ENCODE measurements at places on chromosomes 2 and 18.

GRCh38 chr2:232061265-232061664 is 99.8 kb downstream of the DIS3L2 start:
- no peak for DNase-seq

GRCh38 chr2:216960671-216961268 is 100.9 kb upstream of the TNP1 start:
- no peak for DNase-seq

DNA sequence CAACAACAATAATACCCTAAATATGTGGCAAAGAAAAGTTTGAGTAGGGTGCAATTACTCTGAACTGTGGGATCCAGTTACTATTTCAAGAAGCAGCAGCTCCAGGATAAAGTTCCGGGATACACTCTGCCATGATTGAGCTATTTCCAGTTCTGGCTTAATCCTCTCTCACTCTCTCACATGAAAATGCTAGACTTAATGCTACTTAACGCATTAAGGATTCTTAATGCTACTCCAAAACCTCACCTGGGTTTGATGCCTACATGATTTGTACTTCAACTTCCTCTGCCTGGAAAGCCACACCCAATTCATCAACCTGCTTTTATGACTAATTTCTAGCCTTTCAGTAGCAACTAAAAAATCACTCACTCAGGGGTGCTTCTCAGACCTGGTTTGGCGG is 151.1 kb upstream of the HNMT start:
- no peak for DNase-seq

GRCh38 chr2:152483276-152484063 is 148.5 kb downstream of the FMNL2 start:
- DNase-seq, result no peak

- no peak for DNase-seq
Observed at GRCh38 chr2:69946351-69947324, 14.8 kb downstream of the ASPRV1 start.

GRCh38 chr2:104854498-104855220 is 744 bp downstream of the POU3F3 start:
- no peak for DNase-seq

DNA sequence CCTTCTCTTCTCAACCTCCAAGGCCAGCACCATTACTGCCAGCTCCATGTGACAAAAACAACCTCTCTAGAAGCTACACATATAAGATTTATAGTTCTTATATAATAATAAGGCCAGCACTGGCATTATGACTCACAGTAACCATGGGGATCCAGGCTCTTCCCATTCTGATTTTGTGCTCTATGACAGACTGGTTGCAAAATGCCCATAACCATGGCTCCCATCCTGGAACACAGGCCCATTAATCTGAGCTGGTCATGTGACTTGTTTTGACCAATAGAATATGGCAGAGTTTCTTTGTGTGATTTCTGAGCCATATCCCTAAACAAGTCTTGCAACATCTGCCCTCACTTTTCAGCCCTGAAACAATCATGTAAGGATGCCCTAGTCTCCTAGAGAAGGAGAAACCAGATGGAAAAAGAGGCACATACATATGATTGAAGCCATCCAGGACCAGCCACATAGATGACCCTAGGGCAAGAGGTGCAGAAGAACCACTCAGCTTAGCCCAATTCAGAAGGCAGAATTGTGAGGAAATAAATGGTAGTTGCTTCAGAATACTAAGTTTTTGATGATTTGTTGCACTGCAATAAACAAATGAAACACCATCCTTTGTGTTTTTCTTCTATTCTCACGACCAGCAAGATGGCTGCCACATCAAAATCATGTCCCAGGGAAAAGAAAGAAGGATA is 173.9 kb downstream of the SUCLG1 start:
- DNase-seq, result no peak

DNA sequence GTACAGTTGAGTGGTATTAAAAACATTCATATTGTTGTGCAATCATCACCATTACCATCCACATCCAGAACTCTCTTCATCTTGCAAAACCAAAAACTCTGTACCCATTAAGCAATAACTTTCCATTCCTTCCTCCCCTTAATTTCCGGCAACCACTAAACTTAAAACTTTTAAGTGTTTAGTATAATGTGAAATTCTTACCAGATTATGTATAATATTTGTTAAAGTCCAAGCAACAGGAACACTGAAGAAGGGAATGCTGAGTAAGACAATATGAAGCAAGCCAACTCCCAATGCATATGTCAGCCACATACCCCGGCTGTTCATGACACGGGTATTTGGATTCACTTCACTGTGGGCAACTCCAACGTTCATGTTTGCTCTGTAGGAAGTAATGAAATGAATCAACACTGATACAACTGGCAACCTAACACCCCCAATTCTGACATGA is 1.9 kb downstream of the ORMDL1 start:
- no peak for DNase-seq

GRCh38 chr2:114049826-114050225 is 159.9 kb downstream of the ACTR3 start:
- no peak for DNase-seq

DNA sequence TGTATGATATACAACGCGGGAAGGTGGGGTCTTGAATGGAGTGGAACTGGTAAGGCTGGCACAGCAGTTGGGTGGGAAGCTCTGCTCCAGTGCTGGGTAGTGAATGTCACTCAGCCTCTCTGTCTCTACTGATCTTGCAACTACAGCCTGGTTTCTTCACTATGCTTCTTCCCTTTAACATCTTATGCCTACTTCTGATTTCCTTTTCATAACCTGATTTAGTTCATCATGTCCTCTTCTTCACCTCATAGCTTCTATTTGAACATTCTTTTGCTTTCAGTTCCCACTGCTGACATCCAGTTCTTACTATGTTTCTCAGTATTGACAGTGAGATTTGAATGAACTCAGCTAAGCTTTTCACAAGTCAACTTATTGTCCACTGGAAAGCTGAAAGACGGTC is 286.2 kb downstream of the ARL6IP6 start:
- DNase-seq, result no peak

GRCh38 chr18:8844721-8845148 is 139.4 kb downstream of the MTCL1 start:
- no peak for DNase-seq

DNA sequence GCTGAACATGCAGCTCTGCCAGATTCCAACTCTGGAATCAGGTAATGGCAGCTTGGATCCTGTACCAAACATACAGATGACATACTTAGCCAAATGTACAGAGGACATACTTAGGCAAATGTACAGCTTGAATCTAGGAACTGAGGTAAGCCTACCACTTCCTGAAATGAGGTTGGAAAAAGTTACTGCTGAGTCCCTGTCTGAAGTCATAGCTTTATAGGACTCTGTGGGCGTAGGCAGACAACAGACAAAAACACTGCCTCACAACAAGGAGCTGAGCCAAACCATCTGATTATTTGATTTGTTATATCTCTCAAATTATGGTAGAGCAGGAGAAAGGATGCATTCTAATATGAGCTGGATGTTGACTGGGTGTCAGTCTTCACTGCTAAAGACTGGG is 290.2 kb upstream of the TCF4 start:
- DNase-seq, result no peak

DNA sequence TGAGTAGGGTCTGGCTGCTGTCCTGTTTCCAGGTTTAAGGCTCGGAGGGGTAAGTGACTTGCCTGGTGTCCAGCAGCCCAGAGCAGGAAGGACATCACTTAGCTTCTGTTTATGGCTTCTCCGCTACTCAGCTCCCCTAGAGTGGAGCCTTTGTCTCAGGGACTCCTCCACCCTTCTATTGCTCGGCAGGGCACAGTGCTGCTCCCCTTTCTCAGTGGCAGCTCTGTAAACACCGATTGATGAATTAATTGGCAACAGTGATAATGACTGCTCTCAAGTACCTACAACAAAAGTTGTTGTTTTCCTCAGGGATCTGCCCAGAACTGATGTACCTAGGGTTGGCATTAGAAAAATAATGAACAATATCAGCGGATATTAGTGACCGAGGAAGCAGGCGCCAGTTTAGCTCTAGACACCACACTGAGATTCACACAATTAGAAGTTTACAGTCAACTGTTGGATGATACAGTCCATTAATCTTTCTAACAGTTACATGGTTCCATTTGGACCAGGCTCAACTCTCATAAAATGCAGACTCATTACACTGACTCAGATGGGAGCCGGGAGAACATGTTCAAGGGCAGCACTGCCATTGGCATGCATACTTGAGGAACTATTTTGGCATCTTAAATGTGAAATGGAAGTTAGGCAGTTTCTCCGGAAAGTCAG is 265.7 kb downstream of the MTX2 start:
- no peak for DNase-seq

DNA sequence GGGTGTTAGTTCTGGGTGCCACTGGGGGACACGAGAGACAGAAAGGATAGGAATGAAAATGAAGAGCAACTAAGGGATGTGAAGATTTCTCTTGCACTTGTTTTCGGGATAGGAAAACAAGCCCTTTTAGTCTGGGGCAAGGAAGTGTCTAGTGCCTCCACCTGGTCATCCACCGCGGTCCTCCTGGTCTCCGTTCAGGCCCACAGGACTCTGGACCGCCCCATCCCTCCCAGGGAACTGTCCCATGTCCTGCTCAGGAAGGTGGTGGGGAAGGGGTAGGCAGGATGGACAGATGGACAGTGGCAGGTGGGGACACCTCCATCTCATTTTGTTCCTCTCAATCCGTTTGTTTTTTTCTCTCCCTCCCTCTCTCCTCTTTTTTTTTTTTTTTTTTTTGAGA is 45.9 kb downstream of the AGAP1 start:
- DNase-seq, result no peak

DNA sequence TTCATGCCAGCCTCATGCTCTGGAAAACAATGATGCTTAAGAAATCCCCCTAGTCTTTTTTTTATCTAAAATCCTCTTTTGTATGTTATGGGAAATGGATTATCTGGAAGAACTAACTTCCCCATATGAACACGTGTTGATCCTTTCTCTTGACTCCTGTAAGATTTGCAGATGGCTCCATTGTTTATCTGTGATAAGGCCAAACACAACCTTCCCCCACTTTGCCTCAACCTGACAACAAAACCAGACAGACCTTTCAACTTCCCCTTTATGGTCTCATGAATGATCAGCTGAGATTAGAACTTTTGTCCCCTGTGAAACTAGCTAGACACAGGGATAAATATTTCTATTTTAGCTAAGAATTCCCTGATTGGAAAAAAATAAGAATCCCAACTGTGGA is 828.0 kb upstream of the CDH2 start:
- DNase-seq, result no peak

- DNase-seq, result no peak
Observed at GRCh38 chr2:127170021-127170420, 50.1 kb downstream of the CYP27C1 start.

GRCh38 chr2:135679125-135679524 is 62.5 kb upstream of the UBXN4 start:
- no peak for DNase-seq

- DNase-seq, result no peak
Observed at GRCh38 chr2:151268085-151268484, 6.4 kb upstream of the RBM43 start.

DNA sequence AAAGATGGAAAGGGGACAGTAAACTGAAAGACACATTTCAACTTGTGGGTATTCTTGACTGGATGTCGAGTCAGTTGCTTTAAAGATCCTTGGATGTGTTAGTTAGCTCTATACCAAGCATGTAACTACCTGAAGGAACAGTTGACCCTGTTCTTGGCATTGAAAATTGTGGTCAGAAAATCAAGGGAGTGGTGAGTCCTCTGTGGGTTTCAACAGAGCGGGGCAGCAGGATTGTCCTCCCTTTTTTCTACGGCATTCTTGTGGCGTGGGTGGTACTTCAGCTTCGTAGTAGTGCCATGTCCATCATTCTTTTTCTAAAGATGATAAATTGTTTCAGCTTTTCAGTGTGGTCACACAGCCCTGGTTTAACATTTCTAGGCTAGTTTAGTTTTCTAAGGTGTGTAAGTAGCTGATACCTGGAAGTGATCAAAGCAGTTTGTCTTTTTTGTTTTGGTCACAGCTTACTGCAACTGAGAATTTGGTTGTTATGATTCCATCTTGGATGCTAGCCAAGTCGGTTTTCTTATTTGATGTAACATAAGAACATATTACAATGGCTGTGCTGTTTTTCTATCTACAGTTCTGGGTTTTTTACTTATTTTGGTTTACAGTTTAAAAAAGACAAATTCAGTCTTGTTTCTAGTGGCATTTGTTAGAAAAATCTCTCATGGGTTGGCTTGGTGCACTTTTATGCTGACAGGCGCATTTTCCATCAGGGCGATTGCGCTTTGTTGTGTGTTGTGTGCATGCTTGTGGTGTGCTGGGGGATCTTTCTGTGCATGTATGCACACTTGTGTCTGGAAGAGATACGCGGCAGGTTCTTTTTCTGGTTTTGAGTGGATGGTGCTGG is 84.7 kb downstream of the ZNF407 start:
- no peak for DNase-seq

DNA sequence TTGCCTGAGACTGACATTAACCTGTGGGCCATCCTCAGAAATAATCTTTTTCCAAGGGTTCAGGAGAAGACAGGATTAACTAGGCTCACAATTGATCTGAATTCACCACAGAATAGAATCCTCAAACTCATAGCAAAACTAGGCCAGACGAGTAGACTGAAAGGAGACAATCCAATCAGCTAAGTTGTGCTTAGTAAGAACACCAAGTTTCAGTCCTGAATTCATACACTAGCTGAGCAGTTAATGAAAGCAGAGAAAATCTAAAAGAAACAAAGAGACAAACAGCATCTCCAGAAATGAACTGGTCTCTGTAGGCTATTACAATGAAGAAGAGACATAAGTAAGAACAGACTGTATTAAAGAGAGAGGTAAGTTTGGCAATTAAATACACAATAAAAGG is 89.5 kb downstream of the GORASP2 start:
- no peak for DNase-seq

DNA sequence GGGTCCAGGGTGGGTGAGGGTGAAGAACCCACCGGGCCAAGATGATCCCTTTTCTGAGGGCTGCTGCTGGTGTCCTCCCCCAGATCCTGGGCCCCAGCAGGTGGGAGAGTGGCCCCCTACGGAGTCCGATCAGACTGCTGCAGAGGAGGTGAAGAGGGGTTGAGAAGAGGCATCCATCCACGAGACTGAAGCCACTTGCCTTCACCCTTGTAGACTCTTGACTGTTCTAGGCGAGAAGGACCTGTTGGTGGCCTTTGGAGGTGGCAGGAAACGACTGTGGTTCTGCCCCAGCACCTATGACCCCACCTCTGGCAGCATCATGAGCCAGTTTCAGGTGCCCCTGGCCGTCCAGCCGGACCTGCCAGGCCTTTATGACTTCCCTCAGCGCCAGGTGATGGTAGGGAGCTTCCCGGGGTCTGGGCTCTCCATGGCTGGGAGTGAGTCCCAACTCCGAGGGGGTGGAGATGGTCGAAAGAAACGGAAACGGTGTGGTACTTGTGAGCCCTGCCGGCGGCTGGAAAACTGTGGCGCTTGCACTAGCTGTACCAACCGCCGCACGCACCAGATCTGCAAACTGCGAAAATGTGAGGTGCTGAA is 1.5 kb downstream of the TET3 start:
- no peak for DNase-seq

DNA sequence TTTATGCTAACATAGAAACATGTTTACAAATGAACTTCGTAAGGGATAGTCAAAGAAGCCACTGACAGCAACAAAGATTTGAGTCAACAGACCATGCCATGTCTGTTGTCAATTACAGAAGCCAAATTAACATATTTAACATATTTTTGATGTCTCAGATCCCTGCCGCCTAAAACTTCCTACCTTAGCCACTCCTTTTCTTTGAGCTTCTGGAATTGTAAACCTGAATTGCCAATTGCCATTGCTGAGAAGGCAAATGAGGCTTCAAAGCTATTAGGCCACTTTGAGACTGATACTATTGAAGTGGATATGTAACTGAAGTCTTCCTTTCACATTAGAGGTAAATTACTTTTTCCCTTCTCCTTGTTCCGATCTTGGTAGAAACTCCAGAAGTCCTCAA is 66.0 kb upstream of the DSEL start:
- DNase-seq, result no peak

- DNase-seq, result no peak
Observed at GRCh38 chr18:50671376-50671775, 111.5 kb downstream of the MAPK4 start.

Measured in LNCaP clone FGC (cell line).